ENCODE measurements at places on chromosomes 16 and 17.

DNA sequence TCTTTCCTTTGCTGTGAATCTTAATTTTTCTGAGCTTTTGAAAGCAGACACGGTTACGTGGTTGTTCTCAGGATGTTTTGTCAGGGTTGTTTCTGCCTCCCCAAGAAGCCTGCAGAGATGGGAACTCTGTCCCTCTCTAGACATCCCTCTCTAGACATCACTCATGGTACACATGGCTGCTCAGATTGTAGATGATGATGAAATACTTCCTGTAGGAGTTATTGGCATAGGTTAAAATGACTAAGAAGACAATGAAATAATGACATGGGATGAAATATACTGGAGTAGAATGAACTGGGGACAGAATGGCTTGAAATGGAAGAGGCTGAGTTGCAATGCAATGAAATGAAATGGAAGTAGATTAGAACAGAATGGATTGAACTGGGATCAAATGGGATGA, 253.4 kb downstream of the SHISA9 start:
- DNase-seq: no peak

DNA sequence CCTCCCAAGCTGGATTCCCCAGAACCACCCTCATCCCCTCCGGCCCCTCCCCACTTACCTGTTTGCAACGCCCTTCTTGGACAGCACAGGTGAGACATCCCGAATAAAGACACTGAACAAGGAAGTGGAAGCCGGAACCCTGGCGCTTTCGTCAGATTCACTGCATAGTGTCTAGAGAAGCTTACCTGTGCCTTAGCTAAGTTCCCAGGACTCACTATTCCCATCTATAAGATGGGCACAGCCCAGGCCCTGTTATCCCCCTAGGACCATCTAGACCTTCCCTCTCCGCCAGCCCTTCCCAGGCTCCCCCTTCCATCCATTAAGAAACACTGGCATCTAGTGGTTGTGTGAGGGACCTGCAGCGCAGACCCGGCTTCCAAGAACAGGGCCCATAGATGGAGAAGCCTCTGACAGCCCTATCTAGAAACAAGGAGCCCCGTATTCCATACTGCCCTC, 26.9 kb upstream of the RPL38 start:
- DNase-seq: no peak

- DNase-seq: no peak
Observed at GRCh38 chr16:4390266-4391260, 18.9 kb downstream of the VASN start.

GRCh38 chr17:6789146-6789545, 13.1 kb downstream of the FBXO39 start:
- DNase-seq: no peak

DNA sequence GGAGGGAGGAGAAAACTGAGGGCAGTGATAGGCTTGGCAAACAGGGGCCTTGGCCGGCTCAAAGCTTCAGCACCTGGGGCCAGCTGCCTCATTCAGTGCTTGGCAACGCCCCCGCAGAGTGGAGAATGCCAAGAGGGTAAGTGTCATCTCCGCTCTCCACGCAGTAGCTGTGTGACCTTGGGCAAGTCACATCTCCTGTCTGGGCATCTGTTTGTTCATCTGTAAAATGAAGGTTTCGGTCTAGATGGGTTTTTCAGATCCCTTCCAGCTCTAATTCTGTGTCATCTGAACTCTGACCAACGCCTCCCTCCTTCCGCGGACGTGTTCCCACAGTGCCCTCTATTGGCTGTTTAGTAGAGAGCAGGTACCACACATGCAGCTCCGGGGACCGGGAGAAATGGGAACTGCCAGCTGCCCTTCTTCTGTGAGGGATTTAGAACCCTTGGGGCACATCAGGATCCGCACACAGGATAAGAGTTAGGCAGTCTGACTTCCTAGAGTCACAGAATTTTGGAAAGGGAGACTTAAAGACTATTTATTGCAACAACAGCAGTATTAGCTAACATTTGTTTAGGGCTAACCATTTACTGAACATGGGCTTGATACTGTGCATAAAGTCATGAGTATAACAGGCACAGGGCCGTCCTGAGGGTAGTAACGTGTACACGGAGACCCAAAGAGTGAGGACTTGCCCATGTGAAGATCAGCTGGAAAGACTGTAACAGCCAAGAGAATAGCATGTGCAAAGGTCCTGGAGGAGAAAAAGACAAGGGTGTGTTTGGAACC, 26.8 kb downstream of the GP2 start:
- DNase-seq: no peak

DNA sequence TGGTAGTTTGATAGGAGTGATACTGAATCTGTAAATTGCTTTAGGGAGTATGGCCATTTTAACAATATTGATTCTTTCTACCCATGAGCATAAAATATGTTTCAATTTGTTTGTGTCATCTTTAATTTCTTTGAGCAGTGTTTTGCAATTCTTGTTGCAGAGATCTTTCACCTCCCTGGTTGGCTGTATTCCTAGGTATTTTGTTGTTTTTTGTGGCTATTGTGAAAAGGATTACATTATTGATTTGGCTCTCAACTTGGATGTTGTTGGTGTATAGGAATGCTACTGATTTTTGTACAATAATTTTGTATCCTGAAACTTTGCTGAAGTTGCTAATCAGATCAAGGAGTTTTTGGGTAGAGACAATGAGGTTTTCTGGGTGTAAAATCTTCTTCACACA, 3.2 kb downstream of the KRTAP9-9 start:
- no peak for DNase-seq
